ENCODE measurements at places on chromosomes 3 and 15.
A peak's percentile ranks its signal among the peaks of the same experiment; 100 is the strongest.

DNA sequence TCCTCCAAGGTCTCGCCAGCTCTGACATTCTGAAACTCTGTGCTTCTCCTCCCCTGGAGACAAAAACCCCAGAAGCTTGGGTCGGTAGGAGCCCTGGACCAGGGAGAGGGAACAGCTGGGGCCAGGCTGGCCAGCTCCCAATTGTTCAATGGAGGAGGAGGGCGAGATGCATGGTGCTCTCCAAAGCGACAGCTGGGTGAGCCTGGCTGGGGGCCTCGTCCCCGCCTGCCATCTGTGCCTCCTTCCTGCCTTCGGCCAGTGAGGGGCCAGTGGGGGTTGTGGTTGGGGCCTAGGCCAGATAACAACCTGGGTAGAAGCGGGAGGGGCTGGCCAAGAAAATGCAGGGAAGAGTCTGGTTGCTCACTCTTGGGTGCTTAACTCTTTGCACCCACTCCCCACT is 79.4 kb downstream of the CORO2B start:
- DNase-seq, result peak; percentile 71

DNA sequence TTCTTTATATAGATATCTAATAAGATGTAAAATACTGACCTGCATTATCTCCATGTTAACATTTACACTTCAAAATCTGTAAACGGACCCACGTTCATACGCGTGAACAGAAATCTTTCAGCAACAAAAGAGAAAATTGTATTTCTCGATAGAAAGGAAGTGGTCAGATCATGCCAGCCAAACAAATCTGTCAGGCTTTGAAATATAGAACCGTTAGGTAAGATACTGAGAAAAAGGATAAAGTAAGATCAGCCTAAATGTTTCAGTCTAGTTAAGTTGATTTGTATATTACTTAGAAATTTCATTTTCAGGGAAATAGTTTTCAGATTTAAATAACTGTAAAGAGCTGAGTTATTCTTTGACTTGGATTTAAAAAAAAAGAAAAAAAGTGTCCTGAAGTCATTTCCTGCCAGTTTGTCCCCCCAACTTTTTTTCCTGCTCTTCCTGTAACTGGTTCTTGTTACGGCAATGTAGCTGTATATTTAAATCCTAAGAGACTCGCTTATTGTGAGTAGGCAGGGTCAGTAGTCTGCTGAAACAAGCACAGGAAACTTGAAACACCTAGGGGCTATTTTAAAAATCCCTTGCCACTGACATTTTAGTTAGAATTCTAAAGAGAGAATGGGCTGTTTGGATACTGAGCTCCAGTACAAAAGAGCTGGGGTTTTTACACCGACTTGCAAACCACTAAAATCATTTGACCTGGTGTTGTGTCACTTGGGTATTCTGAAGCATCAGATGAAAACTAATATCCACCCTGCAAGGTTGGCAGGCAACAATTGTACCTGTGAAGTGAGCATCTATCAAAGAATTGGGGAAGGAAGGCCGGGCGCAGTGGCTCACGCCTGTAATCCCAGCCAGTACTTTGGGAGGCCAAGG is 237.5 kb downstream of the UBE2E2 start:
- DNase-seq, result no peak

DNA sequence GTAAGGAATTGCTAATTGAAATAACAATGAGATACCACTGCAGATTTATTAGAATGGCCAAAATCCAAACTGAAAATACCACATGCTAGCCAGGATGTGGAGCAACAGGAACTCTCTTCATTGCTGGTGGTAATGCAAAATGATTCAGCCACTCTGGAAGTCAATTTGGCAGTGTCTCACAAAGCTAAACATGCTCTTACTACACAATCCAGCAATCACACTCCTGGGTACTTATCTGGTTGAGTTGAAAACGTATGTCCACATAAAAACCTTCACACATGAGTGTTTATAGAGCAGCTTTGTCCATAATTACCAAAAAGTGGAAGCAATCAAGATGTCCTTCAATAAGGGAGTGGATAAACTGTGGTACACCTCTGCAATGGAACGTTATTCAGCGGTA is 113.3 kb downstream of the SMAD6 start:
- no peak for DNase-seq

GRCh38 chr15:33022629-33023028 is 171.9 kb downstream of the FMN1 start:
- DNase-seq, result peak; percentile 86

- no peak for DNase-seq
Observed at GRCh38 chr3:72032441-72033135, 247.6 kb upstream of the PROK2 start.

- no peak for DNase-seq
Observed at GRCh38 chr3:98326945-98327344, 26.7 kb upstream of the OR5K4 start.

- no peak for DNase-seq
Observed at GRCh38 chr15:99279290-99279689, 28.0 kb downstream of the LRRC28 start.

- no peak for DNase-seq
Observed at GRCh38 chr3:155441026-155441425, 147.5 kb upstream of the STRIT1 start.

GRCh38 chr15:47095833-47096232 is 621.5 kb upstream of the SEMA6D start:
- no peak for DNase-seq

GRCh38 chr3:175447521-175447920 is 588.4 kb downstream of the NAALADL2 start:
- DNase-seq, result peak; percentile 27

GRCh38 chr3:72085036-72085435 is 300.1 kb upstream of the PROK2 start:
- DNase-seq, result no peak

DNA sequence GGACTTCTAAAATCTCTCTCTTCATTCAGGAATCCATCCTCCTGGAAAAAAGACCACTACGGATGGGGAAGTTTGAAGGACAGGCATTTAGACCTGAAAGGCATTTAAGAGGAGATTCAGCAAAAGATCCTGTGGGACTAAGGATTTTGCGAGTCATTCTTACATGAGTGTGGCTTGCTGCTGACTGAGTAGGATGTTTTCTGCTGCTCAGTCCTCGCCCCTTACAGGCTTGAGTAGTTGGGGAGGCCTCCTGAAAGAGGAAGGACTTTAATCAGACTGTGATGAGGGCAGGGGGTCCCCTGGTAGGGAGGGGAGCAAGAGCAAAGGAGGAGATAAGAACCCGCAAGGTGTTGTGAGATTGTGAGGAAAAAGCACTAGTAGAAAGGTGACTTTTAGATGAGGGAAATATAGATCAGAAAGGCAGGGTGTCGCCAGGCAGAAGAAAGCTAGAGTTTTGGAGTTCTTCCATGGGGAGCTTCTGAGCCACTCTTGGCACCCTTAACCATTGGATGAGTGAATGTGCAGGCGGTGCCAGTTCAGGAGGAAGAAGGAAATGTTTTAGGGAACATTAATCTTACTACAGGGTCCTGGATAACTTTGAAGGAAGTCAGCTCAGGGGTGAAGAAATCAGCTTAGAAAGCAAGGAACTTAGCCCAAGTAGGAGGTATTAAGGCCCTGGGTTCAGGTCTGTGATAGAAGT is 171.1 kb downstream of the RORA start:
- no peak for DNase-seq

GRCh38 chr3:151609491-151609890 is 124.2 kb upstream of the AADACL2 start:
- DNase-seq, result no peak

GRCh38 chr3:12188681-12189287 is 30.1 kb upstream of the TIMP4 start:
- DNase-seq, result no peak

DNA sequence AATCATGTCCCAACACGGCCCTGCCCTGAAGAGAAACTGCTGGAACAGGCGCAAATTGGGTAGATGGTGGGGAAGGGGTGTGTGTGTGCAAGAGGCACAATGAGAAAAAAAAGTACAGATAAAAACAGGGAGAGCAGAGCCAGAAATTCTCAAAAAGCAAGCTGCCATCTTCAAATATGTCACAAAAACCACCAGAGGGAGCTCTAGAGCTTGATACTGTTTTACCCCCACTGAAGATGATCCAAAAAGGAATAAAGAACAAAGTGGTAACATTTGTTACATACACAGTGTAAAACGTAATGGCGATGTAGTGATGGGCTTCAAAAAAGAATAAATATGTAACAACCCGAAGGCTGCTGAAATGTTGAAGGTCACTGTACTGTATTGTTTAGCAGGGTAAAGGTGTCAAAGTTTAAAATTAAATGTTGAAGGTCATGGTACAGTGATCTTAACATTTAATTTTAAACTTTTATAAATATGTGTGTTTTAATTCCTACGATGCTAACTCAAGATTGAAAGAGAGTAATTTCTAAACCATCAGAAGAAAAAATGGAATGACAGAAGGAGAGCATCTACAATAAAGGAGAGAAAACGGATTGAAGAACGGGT is 6.0 kb downstream of the SNRPA1 start:
- no peak for DNase-seq

DNA sequence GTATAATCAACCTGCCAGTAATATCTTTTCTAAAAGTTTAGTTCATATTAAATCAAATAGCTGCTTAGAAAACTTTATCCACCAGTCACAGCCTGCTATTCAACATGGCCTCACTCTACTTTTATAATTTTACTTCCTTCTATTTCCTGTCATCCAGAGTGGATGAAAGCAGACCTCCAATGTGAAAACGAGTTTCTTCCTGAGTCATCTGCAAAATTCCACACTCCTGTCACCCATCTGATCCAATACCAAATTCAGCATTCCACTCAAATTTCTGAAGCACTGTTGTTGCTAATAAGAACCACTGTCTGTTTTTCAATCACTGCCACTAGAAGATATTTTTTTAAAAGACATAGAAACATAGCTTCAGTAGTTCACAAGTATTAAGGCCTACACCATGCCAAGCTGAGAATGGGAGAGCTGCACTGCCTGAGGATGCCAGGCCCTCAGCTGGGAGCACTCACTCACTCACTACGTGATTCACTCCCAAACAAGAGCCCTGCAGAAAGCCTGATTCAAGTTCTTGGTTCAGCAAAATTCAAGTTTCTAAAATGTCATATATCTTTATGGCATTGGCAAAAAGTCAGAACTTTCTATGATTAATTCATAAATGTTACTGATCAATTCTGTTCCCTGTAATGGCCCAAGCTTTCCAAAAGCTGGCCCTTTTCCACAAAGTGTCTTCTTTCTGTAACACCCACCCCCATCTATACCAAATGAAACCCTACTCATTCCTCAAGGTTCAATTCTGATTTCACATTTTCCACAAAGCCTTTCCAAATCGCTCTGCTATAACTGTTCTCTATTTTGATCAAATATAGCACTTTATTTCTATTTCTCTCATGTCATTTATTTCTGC is 82.9 kb downstream of the FSIP1 start:
- DNase-seq, result no peak

DNA sequence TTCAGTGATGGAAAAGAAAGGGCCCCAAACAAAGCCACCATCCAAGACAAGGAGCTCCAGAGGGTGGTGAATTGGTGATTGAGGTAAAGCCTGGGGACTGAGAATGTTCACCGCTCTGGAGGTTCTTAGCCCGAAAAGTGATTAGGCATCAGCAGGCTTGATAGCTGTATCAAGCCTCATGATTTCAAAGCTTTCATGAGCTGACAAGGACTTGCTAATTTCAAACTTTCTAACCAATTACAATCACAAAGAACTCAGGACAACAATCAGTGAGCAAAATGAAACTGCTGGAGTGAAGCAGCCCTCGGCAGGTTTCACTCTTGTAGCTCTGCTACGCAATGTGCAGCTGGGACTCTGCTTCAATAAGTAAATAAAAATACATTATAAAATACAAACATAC is 391.3 kb downstream of the TIGIT start:
- no peak for DNase-seq

- no peak for DNase-seq
Observed at GRCh38 chr3:49914906-49915305, 11.2 kb upstream of the MST1R start.

DNA sequence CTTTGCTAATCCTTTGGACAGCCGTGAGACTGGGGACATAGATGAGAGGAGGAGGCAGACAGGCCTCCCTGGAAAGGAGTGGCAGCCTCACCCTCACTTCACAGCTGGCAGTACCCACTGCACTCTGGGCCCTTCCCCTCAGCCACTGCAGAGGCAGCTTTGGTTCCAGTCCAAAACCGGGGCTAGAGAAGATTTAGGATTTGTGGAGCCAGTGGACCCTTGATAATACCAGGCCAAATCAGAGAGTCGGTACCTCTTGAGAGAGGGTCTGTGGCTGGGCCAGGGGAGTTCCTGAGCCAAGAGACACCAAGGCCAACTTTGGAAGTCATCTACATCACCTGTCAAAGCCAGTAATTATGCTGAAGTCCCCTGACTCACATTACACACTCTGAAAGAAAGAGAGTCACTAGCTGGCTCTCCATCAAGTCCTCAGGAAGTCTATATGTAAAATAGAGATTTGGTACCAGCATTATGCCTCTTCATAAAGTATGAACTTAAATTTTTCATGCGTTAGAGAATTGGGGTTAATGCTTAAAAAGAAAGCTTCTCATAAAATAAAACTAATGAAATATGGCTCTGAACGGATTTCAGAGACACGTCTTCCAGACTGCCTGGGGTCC is 244.1 kb upstream of the SEMA6D start:
- peak; percentile 66 for DNase-seq

DNA sequence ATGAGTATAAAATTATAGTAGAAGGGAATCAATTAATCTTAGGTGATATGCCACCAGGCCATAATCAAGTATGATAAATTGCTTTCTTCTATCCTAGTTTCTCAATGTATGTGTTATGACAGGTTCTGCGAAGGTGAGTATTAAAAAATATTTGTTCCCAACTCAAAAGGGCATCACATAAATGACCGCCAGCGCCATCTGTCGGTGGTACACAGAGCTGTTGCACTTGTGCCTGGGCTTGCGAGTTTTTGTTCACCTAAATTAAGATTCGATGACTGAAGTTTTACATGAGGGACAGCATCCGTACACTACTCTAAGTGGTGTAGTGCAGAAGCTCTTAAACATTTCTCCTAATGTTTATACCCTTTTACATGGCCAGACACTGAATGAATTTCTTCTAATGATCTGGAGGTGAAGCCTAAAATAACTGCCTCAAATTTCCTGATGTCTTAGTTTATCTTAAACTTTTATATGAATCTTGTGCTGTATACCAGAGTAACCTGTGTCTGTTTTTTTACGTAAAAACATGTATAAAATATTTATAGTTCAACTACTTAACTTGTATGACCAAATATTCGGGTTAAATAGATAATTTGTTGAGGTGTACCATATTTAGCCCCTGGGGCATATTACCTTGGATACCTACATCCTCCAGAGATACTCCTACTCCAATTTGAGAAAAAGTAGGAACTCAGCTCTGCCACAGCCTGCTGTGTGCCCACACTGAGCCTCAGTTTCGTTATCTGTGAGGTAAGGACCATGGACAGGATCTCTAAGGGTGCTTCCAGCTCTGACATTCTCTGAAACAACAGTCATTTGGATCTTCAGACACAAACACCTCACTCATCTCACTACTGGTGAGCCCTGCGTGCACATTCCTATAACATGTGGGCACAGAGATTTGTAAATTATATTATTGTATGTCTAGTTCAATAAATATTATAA is 365.6 kb downstream of the MAGI1 start:
- DNase-seq, result peak; percentile 49

Data from right hindlimb (tissue), 1 donor.